ENCODE measurements at places on chromosomes 13 and 19. TPM values are rescaled to one million over a fixed set of nuclear protein-coding genes. Genes with fewer than 3 reads are reported as not detected.

SLC10A2 gene
- total RNA-seq = not detected

OLFM2 gene
- 0.46 TPM for total RNA-seq

C19orf85 gene
- total RNA-seq = not detected

FGF21 gene
- total RNA-seq = not detected

OXGR1 gene
- not detected for total RNA-seq

APOE gene
- 0.97 TPM for total RNA-seq

SIGLEC14 gene
- not detected for total RNA-seq

VASP gene
- 170 TPM for total RNA-seq

NKPD1 gene
- total RNA-seq = 0.30 TPM

PSG7 gene
- total RNA-seq = not detected

GAPDHS gene
- not detected for total RNA-seq

CILP2 gene
- not detected for total RNA-seq

NUFIP1 gene
- 1.9 TPM for total RNA-seq

ZNF331 gene
- 5.5 TPM for total RNA-seq

LRFN3 gene
- total RNA-seq = 2.4 TPM

LRG1 gene
- 0.30 TPM for total RNA-seq

MEF2B gene
- 0.32 TPM for total RNA-seq

LGALS7B gene
- total RNA-seq = not detected

ZNF69 gene
- 0.91 TPM for total RNA-seq

KASH5 gene
- total RNA-seq = not detected

PTGIR gene
- 0.32 TPM for total RNA-seq

STOML3 gene
- not detected for total RNA-seq

PCCA gene
- total RNA-seq = 20.8 TPM

LGI4 gene
- not detected for total RNA-seq

PEAK3 gene
- not detected for total RNA-seq

SGCG gene
- under 0.01 TPM for total RNA-seq

FPR3 gene
- total RNA-seq = not detected

PCP2 gene
- total RNA-seq = not detected

ZNF836 gene
- 3.5 TPM for total RNA-seq

FXYD1 gene
- total RNA-seq = not detected

CEACAM3 gene
- not detected for total RNA-seq

ZNF382 gene
- total RNA-seq = 9.4 TPM

Measured in epithelial cell of umbilical artery (primary cell).